Stimulated activated CD4-positive, alpha-beta T cell treated with anti-CD3 and anti-CD28 coated beads, Interleukin-4, amount 100 ng/mL, for 24 hours (primary cell): ENCODE measurements at places on chromosomes 6 and 20.

GRCh38 chr20:34970193-34970840, 14.6 kb downstream of the MYH7B start:
- no peak for DNase-seq

DNA sequence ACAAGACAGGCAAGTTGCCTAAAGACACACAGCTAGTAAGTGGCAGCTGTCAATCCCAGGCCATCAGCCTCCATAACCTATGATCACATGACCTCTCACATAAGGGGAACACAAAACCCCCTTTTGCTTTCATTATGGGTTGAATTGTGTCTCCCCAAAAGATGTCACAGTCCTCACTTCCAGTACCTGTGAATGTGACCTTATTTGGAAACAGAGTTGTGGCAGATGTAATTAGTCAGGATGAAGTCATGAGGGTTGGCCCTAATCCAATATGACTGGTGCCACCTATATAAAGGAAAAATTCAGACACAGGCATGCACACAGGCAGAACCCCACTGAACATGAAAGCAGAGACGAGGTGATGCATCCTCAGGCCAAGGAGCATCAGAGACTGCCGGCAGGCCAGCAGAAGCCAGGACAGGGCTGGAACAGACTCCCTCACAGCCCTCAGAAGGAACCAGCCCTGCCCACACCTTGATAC, 33.6 kb downstream of the GFOD1 start:
- peak; percentile 66 for DNase-seq

DNA sequence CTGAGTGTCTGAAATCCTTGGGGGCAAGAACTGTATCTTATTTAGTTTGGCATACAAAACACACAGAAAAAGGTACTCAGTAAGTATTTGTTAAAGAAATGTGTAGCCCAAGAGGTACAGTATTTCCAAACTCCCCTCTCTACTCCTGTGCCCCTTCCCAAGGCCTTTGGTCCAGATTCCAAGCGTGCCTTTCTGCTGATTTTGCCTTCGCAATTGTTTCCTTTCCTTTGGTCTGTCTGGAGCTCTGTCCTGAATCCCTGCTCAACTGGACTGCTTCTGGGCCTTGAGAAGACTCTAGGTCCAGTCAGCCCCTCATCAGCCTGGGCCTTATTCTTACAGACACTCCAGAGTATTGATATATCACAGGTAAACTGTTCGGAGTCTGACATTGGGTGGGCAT, 122.2 kb upstream of the SYNCRIP start:
- no peak for DNase-seq

- DNase-seq = peak; percentile 82
These were observed 1.3 kb downstream of the MAPK14 start for GRCh38 chr6:36028877-36029324.

DNA sequence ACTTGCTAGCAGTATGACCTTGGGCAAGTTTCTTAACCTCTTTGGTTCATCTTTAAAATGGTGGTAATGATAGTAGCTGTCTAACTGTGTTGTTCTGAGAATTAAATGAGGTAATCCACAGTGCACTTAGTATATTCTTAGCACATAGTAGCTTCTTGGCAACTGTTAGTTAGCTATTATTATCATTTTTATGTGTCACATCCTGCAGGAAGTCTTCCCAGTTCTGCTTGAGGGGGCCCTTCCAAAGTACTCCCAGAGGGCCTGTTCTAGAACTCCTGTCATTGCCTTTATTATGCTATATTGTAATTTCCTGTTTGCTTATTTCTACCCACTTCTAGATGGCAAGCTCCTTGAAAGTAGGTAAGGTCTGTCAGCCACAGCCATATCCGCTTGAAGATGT, 30.6 kb downstream of the ANKS1A start:
- no peak for DNase-seq

DNA sequence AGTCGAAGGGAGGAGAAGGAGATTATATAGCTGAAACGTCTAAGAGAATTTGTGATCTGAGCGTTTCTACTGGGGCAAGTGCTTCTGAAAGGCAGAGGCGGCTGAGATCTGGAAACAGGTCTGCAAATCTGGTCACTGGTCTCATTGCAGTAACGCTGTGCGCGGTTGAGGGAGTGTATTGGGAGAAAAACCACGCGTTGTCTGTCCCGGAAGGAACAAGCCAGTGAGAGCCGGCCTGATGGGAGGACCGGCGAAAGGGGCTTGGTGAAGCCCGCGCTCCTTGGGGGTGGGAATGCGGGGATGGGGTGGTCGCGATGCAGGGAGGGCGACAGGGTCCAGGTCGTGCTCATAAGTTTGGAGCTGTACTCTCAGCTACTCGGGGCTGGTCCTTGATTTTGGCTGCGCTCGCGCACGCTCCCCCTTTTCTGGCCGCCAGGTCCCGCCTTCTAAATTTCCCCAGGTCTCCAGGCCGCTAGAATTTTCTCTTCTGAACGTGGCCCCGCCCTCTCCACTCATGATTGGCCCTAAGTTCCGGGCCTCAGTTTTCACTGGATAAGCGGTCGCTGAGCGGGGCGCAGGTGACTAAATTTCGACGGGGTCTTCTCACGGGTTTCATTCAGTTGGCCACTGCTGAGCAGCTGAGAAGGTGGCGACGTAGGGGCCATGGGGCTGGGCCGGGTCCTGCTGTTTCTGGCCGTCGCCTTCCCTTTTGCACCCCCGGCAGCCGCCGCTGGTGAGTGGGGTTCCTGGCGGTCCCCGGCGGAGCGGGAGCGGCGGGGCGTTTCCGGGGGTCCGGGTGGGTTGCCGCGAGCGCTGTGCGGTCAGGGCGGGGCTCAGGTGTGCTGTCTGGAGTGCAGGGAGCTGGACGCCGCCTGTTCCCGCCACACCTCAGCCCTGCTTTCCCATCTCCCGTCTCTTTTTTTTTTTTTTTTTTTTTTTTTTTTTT, at the start of gene MICB:
TSS of gene MICB (plus strand) at position 615 of the 946 bp plus-strand sequence. CDS start at position 664, 49 bp downstream.
- peak; percentile 91 for DNase-seq

- DNase-seq = peak; percentile 42
These were observed 3.9 kb upstream of the TRIM39 start for GRCh38 chr6:30322527-30323501.

DNA sequence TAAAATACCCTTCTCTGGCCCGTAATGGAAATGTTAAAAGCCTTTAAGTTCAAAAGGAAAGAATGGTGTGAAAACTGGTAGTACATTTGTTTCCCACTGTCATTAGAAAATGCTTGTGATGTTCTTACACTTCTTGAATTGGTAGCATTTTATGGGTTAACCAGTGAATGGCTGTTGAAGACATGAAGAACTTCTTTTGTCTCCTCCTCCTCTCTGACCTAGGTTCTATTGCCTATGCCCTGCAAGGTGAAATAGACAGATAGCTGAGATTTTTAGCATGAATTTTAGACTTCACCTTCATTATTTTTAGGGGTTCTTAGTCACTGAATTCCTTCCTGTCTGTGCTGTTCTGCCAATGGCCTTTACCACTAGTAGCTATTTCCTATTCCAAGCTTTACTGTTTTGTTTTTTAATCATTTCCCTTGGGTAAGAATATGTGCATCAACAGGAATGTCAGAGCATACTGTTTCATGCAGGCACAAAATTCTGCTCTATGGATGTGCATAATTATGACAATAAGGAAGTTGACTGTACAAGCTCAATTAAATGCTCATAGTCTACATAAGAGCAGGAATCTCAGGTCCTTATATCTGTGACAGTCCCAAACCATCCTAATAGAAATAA, 4.9 kb downstream of the TNFAIP3 start:
- no peak for DNase-seq
